ENCODE measurements at places on chromosomes 7 and 10.
A peak's percentile ranks its signal among the peaks of the same experiment; 100 is the strongest.

DNA sequence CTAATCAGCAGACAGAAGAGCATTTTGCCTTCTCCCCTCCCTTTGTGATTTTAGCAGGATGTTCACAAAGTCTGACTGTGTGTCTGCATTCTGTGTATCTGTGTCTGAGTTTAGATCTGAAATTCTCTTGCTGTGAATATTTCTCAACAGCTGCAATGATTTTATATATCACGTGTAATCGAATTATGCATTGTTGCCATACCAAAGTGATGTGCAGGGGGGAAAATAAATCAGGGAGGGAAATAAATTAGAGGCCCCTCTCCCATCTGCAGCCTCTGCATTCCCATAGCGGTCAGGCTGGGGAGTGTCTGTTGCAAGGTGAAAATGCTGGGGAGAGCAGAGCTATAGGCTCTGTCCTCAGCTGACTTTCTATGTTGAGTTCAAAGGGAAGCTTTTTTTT lies 209.0 kb downstream of the LRMDA start:
- no peak for DNase-seq

- no peak for DNase-seq
Observed at GRCh38 chr10:4651404-4652037, 174.5 kb upstream of the AKR1E2 start.

DNA sequence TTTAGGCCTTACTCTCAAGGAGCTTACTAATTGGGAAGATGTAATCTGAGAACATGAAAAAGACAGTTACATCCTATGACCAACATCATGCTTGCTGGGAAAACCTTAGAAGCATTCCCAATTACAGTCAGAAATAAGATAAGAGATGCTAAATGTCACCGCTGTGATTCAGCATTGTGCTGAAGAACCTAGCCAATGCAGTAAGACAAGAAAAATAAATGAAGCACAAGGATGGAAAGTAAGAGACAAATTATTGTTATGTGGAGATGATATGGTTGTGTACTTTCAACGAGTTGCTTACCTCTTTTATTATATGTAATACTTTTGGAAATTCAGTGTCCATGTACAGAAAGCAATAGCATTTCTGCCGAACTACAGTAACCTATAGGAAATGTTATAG lies 104.8 kb downstream of the RBM20 start:
- DNase-seq, result no peak

- DNase-seq, result peak; percentile 75
Observed at GRCh38 chr7:101743241-101743994, 74.0 kb upstream of the CUX1 start.

DNA sequence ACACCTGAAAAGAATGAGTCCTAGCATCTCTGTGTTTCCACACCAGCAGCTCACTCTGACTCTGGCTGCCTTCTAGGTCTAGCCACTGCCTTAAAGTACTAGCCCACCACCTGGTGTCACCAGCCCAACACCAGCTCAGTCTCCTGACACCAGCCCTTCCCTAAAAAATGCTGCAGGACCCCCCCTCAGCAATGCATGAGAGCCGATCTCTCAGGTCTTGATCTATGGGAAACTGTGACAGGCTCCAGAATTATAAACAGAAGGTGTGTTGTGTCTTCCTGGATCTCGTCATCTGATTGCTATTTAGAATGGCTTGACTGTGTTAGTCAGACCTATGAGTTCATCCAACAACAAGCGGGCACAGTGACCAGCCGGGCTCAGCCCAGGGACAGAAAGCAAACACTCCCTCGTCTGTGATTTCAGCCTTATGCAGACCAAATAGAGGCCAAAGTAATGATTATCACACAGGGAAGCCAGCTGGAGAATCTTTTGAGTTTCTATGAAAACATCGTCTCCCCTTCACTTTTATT lies 66.6 kb downstream of the CUBN start:
- DNase-seq, result peak; percentile 81

Data from mesendoderm (in vitro differentiated cells).